ENCODE measurements at places on chromosomes 3 and 15.

- no peak for DNase-seq
These were observed 4.8 kb downstream of the IQCH start for GRCh38 chr15:67259379-67259778.

GRCh38 chr15:85518979-85519761 lies 138.8 kb downstream of the AKAP13 start:
- no peak for DNase-seq

DNA sequence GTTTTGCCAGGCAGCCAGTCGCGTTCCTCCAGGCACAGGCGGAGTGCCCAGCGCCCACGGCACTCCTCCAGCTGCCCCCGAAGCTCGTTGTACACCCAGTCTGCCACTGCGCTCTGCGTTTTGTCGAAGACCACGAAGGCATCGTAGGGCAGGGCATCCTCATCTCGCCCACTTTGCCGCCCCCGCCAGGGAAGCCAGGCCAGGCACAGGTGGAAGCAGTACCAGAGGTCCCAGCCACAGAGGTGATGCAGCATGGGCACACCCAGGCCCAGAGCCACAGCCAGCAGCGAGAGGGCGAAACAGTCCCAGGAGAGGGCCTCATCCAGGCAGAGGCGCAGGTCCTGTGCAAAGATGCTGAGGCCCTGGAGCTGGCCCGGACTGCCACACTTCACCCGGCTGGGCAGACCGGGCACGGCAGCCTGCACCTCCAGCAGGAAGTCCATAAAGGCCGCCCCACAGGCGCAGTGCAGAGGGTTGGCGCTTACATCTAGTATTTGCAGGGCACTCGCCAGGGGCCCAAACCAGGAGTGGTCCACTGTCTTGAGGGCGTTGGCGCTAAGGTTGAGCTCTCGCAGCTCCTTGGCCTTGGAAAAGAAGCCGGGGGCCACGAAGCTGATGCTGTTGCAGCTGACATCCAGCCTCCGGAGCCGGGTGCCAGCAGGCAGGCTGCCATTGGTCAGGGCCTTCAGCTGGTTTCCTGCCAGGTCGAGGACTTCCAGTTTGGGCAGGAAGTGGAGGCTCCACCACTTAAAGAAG lies 3.7 kb downstream of the TLR9 start:
- no peak for DNase-seq

DNA sequence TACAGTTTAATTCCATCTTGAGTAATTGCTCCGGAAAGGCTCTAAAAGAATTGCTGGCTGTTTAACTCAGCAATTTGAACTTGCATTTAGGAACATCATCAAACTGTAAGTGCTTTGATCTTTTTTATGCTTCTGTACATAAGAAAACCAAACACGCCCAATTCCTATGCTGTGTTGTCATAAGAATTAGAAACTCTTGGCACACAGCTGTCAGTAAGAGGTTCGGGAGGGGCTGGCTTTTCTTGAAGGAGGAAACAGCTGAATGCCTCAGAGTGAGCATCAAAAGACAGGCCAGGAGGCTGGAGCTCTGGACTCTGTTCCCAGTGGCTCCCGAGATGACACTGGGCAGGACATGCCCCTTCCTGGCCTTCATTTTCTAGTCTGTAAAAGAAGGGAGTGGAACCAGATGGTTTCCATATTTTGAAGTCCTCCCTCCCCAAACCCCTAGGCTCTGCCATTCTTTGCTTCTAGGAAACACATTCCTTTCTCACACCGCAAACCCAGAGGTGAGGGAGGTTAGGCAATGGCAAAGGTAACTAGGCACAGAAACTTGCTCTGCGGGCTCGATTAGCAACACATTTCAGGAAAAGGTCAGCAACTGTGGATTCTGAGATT lies 73.7 kb upstream of the DLG1 start:
- no peak for DNase-seq

GRCh38 chr3:99332276-99332675 lies 306.1 kb upstream of the COL8A1 start:
- no peak for DNase-seq

DNA sequence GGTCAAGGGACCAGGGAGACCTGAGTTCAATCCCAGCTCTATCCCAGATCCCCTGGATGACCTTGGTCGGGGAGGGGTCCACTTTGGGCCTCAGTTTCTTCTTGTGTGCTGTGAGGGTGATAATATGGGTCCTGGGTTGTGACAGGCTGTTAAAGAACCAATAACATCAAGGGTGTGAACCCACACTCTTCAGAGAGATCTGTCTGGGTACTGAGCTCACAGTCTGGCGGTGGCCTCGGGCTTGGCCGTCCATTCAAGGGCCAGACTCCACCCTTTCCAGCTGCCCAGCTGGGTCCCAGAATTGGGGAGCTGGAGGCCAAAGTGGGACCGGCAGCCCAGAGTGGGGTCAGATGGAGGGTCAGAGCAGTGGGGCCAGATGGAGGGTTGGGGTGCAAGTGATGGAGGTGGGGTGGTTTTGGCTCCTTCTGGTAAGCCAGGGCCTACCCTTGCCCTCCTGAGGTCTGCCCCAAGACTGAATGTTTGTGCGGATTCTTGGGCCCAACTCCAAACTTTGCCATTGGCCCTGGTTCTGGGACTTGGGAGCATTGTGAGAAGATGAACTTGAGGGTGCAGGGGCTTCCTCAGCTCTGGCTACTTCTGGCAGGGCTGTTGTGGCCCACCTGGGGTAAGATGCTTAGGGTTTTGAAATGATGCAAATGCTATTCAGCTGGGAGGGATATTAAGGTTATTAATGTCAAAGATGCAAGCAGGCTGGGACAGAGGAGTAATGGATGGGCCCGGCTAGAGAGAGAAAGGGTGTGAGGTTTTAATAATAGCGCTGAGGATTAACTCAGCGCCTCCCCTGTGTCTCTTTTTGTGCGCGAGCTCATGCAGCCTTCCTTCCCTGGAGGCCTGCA lies 1.5 kb downstream of the CORO2B start:
- DNase-seq: no peak

- no peak for DNase-seq
These were observed 25.0 kb upstream of the CTSH start for GRCh38 chr15:78969687-78970349.

- no peak for DNase-seq
These were observed 753 bp downstream of the EPHB1 start for GRCh38 chr3:134795746-134796280.

DNA sequence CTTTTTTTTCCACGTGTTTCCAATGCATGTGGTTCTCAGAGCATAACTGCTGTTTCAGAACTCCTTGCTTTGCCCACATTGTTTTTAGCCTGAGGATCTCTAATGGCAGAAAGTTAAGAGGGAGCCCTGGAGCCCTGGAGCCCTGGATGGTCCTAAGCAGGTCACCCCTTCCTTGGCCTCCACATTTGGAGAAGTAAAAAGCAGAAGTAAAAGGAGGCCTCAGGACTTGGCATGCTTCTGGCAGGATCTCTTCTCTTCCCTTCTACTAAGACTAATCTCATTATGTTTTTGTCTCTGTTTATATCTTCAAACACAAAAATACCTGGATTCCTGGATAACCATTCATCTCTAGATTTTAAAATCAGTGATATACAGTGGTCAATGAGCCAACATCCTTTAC lies 50.1 kb downstream of the P2RY1 start:
- DNase-seq: no peak

- DNase-seq: no peak
These were observed 156.3 kb downstream of the TIGIT start for GRCh38 chr3:114450008-114450596.

GRCh38 chr3:70992131-70992530 lies 591.4 kb downstream of the FOXP1 start:
- DNase-seq: no peak

DNA sequence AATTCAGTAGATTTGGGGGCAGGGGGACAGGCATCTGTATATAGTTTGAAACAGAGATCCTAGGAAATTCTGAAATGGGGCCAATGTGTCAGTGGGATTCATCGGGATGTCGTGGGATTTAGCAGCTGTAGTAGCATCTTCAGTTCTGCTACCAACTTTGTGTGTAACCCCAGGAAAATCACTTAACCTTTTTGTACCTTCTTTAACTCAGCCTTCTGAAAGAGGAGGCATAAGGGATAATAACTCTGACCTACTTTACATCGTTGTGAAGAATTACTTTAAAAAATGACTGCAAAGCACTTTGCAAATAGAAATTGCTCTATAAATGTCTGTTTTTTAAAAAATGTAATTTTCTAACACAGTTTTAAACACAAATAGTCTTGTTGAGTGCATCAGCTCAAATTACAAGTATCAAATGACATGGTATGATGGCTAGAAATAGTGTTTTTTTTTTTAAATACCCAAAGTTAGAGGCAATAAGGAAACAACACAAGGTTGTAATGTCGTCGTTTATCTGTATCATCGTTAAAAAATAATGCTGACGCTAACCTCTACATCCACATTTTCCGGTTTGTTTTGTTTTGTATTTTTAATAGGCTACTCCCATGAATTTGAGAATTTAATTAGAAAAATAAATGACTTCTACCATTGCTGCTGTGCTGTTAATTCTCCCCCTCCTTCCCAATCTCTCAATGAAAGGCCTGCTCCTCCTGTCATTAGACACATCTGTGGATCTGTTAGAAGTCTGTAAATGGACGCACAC lies 338.5 kb downstream of the PTPRG start:
- no peak for DNase-seq

DNA sequence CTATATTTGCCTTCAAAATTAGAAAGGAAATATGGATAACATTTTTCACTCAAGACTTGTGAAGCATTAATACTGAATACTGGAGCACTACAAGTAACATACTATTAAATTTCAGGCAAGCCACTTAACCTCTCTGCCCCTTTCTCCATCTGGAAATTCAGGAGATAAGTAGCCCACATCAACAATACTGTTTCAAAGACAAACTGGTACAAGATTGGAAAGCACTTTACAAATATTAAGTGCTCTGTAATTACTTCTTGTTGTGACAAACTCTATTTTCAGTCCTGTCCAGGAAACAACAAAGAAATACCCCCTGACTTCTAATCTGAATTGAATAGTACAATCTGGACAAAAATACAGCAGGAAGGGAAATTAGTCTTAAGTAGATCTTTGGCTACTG lies 49.3 kb downstream of the TMEM212 start:
- no peak for DNase-seq

DNA sequence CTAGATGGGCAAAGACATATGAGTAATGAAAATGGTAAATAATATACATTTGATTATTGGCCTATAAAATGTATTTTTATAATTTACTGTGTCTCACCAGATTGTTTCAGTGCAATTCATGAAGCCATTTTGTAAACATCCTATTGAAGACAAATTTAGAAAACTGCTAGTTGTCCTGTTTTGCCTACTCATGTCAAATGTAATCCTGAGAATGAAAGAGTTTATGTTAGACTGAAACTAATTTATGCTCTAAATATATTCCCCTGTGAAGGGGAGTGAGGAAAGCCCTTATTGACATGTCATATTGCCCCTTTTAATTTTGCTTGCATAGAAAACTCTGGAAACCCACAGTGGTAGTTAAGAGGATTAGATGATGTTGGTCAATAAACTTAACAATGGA lies 610.0 kb downstream of the NAALADL2 start:
- no peak for DNase-seq

DNA sequence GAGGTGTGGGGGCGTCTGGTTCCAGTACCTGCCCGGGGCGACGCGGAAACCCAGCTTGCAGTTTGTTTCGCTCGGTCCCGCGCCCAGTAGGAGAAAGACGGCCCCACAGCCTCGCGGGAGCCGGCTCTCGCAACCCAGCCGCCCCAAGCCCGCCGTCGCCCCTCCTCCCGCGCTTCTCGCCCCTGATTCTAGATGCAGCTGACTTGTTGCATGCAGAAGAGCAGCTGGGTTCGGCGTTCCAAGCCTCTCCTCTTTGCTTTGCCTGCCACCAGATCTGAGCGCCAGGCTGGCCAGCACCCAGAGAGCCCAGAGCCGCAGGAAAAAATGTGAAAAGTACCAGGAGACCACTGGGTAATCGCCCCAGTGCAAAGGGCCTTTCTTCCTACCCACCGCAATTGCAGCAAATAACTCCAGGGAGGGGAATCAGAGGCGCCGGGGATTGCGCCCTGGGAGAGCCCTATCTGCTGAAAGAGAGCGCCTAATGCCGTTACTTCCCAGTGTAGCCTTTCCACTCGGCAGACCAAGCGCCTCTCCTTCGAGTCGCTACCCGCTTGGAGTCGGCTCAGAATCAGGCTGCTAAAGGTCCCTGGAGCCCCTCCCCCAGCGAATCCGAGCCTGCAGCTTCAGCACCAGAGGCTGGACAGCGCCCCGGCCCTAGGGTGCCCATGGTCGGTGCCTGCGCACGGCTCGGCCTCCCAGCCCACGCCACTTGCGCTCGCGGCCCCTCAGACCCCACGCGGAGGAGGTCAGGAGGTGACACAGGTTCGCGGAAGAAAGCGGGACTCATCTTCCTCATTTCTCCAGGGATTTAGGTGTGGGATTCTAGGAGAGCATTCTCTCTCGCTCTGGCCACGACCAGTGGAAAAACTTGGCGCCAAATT lies 15.7 kb upstream of the AEN start:
- DNase-seq: no peak

DNA sequence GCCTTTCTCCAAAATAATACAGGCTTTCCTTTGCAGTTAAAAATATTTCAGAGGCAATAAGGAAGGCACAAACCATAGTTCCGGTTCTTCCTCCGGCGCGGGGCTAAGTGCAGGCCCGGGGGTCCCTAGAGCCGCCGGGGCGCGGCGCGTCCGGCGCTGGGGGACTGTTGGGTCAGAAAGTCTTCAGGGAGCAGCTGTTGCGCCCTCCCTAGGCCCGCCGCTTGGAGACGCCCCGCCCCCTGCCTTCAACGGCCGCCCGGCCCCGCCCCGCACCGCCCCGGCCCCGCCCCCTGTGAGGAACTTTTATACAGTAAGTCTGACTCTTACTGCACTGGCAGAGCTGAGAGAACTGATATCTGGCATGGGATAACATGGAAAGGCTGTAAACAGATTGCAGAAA lies 283.1 kb upstream of the ARL6 start:
- DNase-seq: no peak

Data from stimulated activated CD8-positive, alpha-beta memory T cell treated with anti-CD3 and anti-CD28 coated beads, Interleukin-7, amount 100 ng/mL, for 48 hours (primary cell).